ENCODE measurements at places on chromosomes 12 and 14. TPM values are rescaled to one million over a fixed set of nuclear protein-coding genes. Genes with fewer than 3 reads are reported as not detected.
A peak's percentile ranks its signal among the peaks of the same experiment; 100 is the strongest.

ZDHHC22 gene
- not detected for total RNA-seq

ZFHX2 gene
- 0.41 TPM for total RNA-seq

C12orf57 gene
- total RNA-seq, result 156 TPM

GRCh38 chr14:37594971-37595808, at the start of the genes FOXA1 and TTC6:
Gene FOXA1 (minus strand): TSS chr14:37595249. CDS start chr14:37594972, 277 bp downstream.
Gene TTC6 (plus strand): TSS chr14:37595629. CDS start chr14:37622065, 26,436 bp downstream.
- DNase-seq, result peak; percentile 16

GRCh38 chr14:61326847-61327246, 5.5 kb downstream of the PRKCH start:
- no peak for DNase-seq
